ENCODE measurements at places on chromosomes 1 and 21.
A peak's percentile ranks its signal among the peaks of the same experiment; 100 is the strongest.

DNA sequence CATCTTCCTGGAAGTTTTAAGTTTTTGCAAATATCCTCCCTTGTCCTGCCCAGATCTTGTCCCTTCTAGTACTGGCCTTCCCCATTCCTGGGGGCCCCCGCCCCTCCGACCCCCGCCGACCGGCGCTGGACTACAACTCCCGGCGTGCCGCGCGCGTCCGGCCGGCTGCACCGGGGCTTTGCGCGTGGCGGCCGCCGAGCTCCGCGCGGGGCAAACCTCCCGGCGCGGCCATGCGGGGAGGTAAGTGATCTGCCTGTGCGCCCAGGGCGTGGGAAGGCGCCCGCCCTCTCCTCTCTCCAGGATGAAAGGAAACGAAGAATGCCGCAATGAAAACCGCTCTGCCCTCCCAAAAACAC lies 3.2 kb upstream of the SAMD13 start:
- peak; percentile 46 for DNase-seq

DNA sequence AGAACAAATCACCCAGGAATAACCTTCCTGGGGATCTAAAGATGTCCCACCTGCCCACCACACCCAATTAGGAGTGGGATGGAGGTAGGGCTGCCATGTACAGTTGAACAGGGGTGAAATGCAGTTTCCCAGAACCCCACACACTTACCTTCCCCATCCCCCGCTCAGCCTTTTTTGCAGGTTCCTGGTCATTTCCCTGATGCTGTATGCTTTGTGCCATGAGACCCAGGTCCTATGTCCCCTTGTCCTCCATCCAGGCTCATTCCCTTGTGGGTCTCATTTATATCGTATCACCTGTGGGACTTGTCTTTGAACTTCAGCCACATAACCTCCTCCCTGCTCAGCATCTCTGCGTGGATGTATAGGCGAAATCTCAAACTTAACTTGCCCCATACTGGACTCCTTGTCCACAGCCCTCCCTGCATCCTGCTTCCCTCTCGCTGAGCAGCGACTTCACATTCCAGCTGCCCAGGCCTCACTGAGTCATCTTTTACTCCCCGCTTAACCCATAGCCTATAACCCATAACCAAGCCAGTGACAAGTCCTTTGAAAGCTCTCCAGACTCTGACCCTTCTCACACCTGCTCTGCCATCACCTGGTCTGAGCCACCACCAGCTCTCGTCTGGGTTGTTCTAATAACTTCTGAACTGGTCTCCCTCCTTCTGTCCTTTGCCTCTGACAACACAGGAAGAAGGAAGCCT lies 4.7 kb downstream of the LDLRAD2 start:
- no peak for DNase-seq

DNA sequence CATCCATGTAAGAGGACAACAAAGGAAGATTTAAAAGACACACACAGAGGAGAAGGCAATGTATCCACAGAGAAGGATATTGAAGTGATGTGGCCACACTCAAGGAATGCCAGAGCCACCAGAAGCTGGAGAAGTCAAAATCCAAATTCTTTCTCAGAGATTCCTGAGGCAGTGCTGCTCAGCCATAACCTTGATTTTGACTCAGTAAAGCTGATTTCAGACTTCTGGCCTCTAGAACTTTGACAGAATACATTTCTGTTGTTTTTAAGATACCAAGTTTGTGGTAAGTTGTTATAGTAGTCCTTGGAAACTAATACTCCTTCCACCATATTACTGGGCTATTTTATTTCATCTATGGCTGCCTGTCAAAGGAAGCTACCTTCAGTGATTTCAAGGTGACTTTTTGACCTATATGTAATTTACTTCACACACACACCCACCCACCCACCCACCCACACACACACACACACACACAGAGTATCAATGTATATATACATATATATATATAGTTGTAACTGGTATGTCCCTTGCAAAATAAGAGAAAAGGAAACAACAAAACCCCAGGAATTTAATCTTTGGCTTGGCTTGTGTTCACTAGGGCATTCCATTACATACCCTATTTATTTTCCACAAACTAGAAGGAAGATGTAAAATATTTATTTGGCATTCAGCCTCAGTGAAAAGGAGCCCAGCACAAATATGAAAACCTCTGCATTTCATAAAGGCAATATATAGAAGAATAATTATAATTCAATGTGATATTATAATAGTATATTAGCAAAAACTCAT lies 142.1 kb upstream of the PTGFR start:
- DNase-seq, result no peak

- DNase-seq, result no peak
Observed at GRCh38 chr1:59776960-59777852, 37.5 kb upstream of the HOOK1 start.

DNA sequence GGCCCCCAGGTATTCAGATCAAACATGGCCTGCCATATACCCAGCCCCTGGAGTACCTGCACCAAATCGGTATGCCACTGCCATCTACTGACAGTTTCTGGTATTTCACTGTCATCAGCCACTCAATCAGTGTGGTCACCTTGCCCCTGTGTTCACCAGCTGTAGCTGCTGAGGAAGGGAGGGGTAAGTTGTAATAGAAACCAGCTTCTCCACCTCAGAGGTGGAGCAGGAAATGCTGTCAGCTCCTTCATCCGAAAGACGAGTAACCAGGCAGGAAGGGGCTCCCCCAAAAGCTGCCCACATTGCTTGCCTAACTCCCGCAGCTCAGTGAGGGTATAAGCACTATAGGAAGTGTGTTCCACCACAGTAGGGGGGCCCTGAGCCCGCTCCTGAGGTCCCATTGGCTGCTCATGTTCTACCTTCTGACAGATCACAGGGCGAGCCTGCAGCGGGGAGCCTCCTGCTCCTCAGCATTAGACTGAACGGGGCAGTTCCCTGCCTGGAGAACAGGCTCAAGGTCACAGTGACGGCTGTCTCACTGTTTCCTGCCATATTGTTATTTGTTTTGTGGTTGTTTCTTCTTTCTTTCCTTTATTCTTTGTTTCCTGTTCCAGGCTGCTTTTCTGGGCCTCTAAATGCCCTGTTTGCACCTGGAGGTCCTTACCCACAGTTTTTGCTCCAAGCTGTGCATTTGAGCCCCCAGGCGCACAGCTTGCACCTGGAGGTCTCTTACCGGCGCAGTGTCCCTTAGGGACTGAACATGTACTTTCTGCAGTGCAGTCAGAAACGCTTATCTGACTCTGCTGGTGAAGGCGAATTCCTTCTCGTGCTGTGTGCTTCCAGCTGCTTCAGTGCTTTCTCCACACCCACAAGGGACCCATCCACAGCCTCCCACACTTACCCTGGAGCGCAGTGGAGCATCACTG lies 1638.3 kb downstream of the MRPL39 start:
- DNase-seq, result peak; percentile 51

DNA sequence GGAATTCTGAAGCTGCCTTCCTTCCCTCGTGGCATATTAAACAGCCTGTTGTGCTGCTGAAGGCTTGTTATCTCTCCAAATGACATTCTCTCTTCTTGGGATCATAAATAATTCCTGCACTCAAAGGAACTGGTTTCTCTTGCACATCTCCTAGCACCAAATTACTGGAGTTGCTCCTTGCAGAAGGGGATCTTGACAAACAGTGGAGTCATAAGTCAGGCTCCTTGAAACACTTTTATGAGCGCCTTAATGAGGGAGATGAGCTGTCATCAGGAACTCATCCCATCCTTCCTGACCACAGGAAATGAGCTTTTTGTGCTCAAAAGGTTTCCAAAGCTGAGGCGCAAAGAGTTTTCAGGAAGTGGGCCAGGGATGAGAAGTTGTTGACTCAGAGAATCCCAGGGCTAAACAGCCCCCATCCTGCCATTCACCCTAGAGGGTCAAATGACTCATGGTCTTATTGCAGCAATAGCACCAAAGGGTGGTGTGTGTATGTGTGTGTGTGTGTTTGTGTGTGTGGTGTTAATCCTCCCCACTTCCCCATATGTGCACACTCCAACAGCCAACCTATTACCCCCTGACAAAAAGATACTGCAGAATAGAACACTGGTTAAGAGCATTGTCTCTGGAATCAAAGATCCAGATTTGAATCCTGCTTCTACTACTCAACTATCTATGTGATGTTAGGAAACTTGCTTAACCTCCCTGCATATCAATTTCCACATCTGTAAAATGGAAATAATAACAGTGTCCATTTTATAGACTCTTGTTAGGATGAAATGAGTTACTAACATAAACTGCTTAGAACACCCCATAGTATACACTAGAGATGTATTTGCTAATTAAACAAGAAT lies 2.8 kb upstream of the PHC2 start:
- no peak for DNase-seq

DNA sequence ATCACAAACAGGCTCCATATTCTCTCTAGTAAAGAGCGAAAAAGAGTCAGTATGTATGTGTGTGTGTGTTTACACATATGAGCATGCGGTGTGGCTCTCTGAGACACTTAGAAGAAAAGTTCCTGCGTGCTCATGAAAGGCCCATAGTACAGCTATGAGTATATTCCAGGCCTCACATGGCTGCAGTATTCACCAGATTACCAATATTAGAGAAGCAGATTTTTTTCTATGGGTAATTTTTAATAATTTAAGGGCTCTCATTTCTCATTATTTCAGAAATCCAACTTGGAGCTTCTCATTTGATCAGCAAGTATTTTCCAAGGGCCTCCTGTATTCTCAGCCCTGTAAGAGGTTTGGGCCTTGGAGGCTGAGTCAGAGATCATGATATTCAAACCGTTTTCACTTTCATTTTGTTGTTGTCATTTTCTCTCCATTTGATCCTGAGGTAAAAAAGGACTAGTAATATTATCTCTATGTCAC lies 232.9 kb upstream of the SGIP1 start:
- DNase-seq, result no peak

- DNase-seq, result no peak
Observed at GRCh38 chr21:28640326-28640725, 352.4 kb downstream of the LTN1 start.

- no peak for DNase-seq
Observed at GRCh38 chr1:212430955-212431394, 1.7 kb upstream of the NENF start.

- DNase-seq, result no peak
Observed at GRCh38 chr1:18312961-18313360, 167.8 kb upstream of the KLHDC7A start.

DNA sequence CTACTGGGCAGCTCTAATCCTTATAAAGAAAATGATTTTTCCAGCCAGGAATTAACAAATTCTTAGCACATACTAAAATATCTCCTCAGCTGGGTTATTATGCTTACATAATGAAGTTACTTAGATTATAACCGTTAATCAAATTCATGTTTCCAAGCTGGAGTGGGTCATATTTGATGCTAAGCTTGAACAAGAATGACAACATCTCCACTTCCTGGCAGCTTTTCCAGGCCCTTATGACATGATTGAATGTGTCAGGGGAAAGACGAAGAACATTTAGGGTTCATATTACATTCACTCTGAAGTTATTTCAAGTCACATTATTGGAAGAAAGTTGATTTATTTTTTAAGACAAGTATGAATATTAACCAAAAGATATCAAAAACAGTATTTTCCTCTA lies 333.7 kb downstream of the PCP4 start:
- no peak for DNase-seq

DNA sequence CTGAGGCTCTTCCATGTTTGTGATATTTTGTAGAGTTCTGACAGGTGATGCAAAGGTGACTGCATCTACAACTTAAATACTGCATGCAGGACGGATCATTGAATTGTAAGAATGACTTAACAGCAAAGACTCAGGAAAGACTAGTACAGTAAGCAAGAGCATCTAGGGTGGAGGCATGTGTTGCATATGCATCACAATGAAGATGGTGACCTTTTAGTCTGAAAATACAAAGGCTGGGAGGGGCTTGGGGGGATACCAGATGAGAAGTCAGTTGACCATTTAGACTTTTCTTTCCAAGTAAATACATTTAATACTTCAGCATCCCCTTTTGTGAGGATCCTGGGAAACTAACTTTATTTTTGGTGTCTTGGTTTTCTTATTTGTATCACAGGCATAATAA lies 145.5 kb downstream of the NUF2 start:
- DNase-seq, result no peak

GRCh38 chr21:27108228-27108627 lies 141.3 kb upstream of the ADAMTS5 start:
- no peak for DNase-seq

- DNase-seq, result no peak
Observed at GRCh38 chr1:218658899-218659298, 313.8 kb downstream of the TGFB2 start.

- no peak for DNase-seq
Observed at GRCh38 chr1:10401281-10401680, 2.4 kb downstream of the PGD start.

GRCh38 chr1:206575894-206576737 lies 36.1 kb downstream of the EIF2D start:
- no peak for DNase-seq

- DNase-seq, result no peak
Observed at GRCh38 chr1:203644661-203645510, 18.3 kb downstream of the ATP2B4 start.

DNA sequence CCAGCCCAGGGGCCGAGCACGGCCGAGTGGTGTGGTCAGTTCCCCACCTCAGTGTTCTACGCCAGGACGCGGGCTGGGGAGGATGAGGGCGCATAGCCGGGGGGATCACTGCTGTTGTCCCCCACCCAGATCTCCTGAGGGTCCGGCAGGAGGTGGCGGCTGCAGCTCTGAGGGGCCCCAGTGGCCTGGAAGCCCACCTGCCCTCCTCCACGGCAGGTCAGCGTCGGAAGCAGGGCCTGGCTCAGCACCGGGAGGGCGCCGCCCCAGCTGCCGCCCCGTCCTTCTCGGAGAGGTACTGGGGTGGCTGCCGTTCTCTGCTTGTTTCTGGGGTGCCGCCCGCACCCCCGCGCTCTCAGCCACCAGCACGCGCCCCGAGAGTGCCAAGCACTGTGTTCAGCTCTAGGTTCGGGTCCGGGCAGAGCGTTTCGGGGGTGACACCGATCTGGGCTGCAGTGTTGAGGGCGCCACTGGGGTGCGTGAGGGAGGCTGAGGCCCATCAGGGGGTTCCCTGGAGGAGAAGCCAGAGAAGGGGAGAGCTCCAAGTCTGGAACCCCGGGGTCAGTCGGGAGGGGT lies 17.4 kb downstream of the SAMD11 start:
- no peak for DNase-seq

GRCh38 chr1:87180682-87181081 lies 148.0 kb upstream of the LMO4 start:
- DNase-seq, result no peak

DNA sequence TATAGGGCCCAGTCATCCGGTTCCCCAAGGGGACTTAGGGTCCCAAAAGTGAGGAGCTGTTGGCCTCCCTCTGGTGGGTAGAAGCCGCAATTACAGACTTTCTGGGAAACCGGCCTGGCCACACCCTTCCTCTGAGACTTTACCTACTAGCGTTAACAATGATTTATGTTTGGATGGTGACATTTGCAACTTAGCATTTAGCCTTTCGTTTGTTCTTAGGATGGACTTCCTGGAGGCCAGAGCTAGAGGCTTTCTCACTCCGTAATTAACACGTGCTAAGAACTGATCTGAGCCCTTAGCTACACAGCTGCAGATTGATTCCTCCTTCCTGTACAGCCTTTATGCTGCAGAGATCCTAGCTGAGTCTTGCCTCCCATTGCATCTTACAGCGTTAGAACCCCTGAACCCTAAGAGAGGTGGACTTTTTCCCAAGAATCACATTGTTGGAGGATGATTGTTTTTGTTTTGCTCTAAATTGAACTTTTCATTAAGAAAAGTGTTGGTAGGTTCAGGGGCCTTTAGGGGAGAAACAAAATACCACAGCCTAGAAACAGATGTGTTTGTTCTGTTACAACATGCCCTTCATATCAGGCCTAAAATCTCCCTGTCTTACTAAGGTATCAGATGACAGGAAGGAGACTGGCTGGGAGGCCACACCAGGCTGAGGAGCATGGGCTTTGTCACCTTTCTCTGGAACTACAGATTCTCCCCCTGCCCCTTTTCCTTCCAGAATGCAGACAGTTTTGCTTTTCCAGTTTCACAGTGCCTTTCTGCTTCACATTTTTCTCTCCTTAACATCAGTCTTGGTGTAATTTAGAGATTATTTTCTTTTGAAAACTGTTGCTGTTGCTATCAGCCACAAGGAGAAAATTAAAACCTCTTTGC lies 1.9 kb downstream of the S100A11 start:
- DNase-seq, result peak; percentile 59

Measured in activated CD4-positive, CD25-positive, alpha-beta regulatory T cell treated with anti-CD3 and anti-CD28 coated beads, Interleukin-2, amount 50 U/mL, for 72 hours (primary cell).